ENCODE measurements at places on chromosomes 6 and 20. TPM values are rescaled to one million over a fixed set of nuclear protein-coding genes. Genes with fewer than 3 reads are reported as not detected.

The NOTCH4 gene
- 26.1 TPM for total RNA-seq

The BPIFA1 gene
- not detected for total RNA-seq

The ADGRB3 gene
- total RNA-seq: 1.5 TPM

The SSTR4 gene
- total RNA-seq: not detected

The RBM39 gene
- 167 TPM for total RNA-seq

The PAX1 gene
- not detected for total RNA-seq

The CD83 gene
- 1.9 TPM for total RNA-seq

The HTR1E gene
- not detected for total RNA-seq

The LGSN gene
- not detected for total RNA-seq

The AHI1 gene
- total RNA-seq: 30.7 TPM

The C20orf141 gene
- not detected for total RNA-seq

The IL17A gene
- not detected for total RNA-seq

The C6orf141 gene
- 0.45 TPM for total RNA-seq

The DACT2 gene
- 2.3 TPM for total RNA-seq

The RAB23 gene
- 20.7 TPM for total RNA-seq

The RHAG gene
- 1.4 TPM for total RNA-seq

The FOXA2 gene
- total RNA-seq: not detected

The GLP1R gene
- total RNA-seq: 3.3 TPM

The SGK1 gene
- 55.3 TPM for total RNA-seq

The RAET1E gene
- total RNA-seq: 0.17 TPM

The SDCBP2 gene
- 2.1 TPM for total RNA-seq

The CDH4 gene
- total RNA-seq: 0.79 TPM

The SLC25A27 gene
- 16.6 TPM for total RNA-seq

The NHSL1 gene
- total RNA-seq: 35.9 TPM

The ETV7 gene
- 0.33 TPM for total RNA-seq

The MACROD2 gene
- 4.4 TPM for total RNA-seq

The DNAH8 gene
- not detected for total RNA-seq

The HIVEP1 gene
- 16.4 TPM for total RNA-seq

The TLDC2 gene
- not detected for total RNA-seq

The CCM2L gene
- 5.6 TPM for total RNA-seq

The HMGN4 gene
- 35.4 TPM for total RNA-seq

The CFAP61 gene
- total RNA-seq: 0.75 TPM

The RBBP8NL gene
- not detected for total RNA-seq

The MYO6 gene
- total RNA-seq: 9.0 TPM

The GRM1 gene
- 0.29 TPM for total RNA-seq

The PBOV1 gene
- not detected for total RNA-seq

The ZNF391 gene
- total RNA-seq: 2.9 TPM

The EDN3 gene
- total RNA-seq: not detected

The STMND1 gene
- total RNA-seq: not detected

The FAM217A gene
- total RNA-seq: not detected

All from right cardiac atrium (tissue), 5 donors.